Activated gamma-delta T cell treated with anti-CD3 and anti-CD28 coated beads, Interleukin-2, amount 50 U/mL, for 16 hours (primary cell): ENCODE measurements at places on chromosomes 3 and 15.

DNA sequence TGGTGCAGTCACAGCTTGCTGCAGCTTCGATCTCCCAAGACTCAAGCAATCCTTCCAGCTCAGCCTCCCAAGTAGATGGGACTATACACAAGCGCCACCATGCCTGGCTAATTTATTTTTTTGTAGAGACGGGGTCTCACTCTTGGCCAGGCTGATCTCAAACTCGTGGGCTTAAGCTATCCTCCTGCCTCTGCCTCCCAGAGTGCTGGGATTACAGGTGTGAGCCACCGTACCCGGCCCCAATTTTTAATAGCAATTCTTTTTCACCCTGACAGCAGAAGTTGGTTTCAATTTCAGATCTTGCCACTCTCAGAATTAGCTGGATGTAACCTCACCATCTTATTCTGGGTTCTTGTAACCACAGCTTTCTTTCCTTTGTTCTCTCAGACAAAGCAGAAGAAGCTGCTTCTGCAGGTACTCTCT, 64.8 kb downstream of the TRIM71 start:
- no peak for DNase-seq

GRCh38 chr3:128432971-128433836, 33.5 kb downstream of the DNAJB8 start:
- DNase-seq: no peak

DNA sequence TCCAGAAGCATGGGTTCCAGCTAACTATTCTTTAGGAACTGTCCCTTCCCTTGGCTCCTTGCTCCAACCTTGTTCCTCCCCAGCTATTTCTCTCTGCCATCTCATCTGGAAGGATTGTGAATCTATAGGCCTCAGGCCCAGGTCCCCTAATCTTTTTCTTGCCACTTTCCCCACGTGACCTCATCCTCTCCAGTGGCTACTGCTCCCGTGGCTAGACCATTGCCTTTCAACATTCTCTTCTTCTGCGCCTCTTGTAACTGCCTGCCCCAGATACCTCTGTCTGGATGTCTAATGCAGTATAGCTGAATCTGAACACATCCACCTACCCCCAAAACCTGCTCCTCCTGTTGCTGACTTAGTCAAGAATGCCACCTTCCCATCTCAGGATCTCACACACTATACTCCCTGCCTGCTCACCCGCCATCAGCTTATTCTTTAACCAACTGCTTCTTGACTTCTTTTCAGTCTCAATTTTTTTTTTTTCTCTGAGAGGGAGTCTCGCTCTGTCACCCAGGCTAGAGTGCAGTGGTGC, 5.2 kb downstream of the GPX1 start:
- no peak for DNase-seq

GRCh38 chr15:60000113-60000823, 3.8 kb upstream of the FOXB1 start:
- DNase-seq: no peak

- DNase-seq: no peak
Measured at GRCh38 chr3:33075995-33076394, 21.0 kb downstream of the GLB1 start.

DNA sequence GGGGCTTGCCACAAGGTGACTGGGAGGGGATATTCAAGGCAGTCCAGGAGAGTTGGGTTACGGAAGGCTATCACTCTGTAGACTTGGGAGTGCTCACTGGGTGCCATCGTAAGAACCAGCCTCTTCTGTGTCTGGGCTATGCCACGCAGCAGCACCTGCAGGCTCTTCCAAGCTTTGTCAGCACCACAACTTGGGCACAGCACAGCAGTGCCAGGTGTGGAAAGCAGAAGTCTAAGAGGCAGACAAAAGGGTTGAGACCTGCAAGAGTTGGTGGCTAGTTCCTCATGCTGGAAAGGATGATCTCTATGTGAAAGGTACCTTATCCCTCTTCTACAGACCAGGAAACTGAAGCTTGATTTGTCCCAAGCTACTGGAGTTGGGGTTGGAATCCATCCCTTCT, 15.8 kb downstream of the CX3CR1 start:
- no peak for DNase-seq

- no peak for DNase-seq
Measured at GRCh38 chr15:31262143-31262530, 64.5 kb upstream of the KLF13 start.

DNA sequence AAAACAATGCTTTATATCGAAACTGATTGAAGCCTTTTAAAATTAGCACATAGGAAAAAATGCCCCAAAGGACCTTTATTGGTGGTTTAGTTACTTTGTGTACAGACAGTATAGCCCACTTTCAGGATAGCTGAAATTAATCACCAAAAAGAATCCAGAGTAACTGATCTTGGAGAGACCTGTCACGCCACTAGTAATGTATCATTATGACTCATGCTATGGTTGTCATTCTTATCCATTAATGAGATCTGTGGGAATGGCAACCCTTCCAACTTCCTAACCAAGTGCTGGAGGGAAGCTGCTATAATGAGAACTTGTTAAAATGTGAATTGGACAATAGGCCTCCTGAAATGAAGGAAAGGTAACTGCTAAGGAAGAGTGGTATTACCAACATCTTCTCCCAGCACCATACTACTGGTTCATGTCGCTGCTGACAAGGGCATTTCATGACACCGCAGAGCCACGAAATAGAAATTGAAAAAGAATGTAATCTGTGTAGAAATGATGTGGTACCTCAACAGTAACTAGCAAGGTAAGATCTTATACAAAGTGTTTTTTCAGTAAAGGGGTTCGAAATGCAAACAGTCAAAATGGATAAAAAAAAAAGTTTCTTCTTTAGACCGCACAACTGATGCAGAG, 7.1 kb upstream of the EMC4 start:
- no peak for DNase-seq

DNA sequence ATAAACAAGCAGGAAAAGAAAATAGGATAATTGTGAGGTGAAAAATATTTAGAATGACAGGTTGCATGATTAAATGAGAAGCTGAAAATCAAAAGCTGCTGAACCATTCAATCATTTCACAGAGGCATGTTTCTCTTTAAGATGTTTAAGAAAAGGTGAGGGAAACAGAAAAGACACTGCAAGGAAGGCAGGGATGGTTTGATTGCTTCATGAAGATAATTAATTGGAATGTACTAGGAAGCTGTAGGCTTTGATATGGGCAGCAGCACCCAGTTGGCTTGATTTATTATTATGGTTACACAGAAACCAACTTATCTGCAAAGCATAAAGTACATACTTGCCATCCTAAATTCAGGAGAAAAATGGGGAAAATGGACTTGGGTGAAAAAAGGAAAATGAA, 234.6 kb downstream of the SUCLG2 start:
- DNase-seq: no peak

- no peak for DNase-seq
Measured at GRCh38 chr3:80014576-80014975, 246.8 kb upstream of the ROBO1 start.

DNA sequence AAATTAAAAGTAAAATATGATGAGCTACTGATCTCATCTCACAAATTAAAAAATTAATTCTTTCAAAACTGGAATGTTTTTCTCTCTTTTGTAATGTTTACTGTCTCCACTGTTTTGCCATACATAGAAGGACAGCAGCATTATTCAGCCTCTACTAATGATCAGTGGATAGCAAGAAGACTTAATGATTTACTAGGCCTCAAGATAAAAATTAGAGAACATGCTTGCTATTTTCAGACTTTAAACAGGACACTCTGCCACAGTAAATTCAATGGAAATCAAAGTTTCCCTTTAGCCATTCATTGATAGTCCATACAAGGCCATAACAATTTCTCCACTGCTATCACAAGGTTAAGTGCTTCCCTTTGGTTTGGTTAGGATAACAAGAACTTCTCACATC, 129.4 kb downstream of the TMCC1 start:
- DNase-seq: no peak
